CD8-positive, alpha-beta memory T cell (primary cell): ENCODE measurements at places on chromosomes 5 and 9.

GRCh38 chr5:58354827-58355226 is 105.1 kb downstream of the PLK2 start:
- no peak for DNase-seq

DNA sequence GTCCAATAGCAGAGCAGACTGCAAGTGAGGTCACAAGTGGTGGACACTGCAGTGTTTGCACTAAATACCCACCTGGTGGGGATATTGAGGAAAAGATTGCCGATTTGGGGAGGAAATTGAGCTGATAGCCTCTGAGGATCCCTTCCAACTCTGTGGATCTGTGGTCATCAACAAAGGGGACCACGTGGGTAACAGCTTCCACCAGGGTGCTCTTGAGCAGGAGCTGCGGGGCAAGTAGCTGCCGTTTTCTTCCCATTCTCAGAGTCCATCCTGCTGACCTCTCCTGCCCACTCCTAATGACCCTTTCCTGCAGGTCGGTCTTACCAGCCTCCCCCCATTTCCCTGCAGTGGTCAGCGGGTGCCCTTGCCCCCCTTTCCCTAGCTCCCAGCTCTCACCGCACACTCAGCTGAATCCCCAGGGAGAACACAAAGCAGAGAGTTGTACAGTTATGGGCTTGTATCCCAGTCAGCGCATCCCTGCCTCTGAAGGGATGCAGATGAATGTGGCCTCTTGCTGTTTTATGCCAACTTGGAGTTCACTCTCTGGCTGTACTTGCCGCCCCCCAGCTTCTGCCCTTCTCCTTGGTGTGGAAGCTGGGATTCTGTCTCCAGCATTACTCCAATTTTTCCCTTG is 18.0 kb downstream of the DAPK1 start:
- DNase-seq, result no peak

- no peak for DNase-seq
Measured at GRCh38 chr9:28101509-28101908, 528.2 kb upstream of the C9orf72 start.

DNA sequence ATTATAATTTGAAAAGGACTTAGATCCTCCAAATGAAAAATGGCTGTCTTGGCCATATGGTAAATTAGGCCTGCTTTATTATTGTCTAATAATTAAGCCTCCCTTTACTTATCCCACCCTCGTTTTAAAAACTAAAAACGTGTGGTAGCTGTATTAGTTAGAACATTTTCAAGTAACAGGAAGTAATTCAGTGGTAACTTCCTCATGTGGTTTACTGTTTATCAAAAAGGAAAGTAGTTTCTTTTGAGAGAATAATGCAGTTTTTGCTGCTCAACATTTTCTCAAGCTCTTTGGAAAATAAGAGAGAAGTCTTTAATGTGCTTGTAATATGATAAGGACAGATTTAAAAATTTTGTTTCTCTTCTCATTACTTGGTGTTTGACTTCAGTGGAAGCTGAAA is 26.0 kb downstream of the ZCCHC7 start:
- no peak for DNase-seq

GRCh38 chr5:176881816-176882566 is 17.2 kb downstream of the HK3 start:
- DNase-seq, result no peak

DNA sequence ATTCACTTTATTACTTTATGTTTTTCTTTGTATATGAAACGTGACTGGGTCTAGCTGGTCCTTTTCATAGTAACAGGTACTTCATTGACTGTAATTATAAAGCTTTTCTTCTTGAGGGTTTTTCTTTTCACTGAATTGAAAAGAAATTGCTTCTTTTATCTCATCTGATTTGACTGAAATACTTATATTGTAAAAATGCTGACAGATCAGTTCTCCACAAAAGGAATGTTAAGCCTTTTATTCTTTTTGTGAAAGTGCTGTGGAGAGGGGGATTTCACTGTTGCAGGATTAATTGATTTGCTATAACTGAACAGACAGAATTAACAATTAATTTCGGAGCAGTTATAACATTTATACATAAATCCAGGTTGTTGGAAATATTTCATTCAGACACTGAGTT is 2043.6 kb upstream of the C9orf72 start:
- no peak for DNase-seq

DNA sequence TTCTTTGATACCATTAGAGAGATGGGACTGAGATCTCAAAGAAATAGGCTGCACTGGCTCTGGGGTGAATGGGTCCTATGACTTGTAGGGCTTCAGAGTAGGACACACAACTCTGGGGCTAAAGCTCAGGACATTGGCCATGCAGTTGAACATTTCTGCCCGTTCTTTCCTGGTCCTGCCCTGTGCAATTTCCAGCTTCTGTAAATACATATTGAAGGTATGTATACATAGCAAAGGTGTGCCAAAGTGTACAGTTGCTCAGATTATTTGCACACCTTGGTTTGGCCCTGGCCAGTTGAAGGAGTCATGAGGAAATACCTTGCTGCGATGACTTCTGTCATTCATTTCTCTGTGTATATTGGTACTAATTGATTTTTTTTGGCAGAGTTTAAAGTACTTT is 52.8 kb upstream of the TAF11L2 start:
- no peak for DNase-seq
